Epithelial cell of esophagus (primary cell): ENCODE measurements at places on chromosomes 2 and 18.

DNA sequence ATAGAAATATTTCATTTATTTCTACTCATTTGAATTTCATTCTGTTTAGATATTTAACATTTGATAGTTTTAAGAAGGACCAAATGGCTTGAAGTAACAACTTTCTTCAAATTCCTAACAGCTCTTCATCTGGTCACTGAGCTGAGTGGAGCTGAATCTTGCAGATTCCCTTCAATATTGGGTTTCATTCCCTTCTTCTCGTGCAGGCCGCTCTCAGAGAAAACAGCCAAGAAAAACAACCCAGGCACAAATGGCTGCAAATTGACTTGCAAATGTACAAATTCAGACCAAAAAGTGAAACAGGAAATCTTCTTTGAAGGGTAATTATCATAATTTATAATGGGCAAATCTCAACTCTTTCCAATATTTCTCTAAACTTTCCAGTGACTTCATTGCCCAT is 30.3 kb upstream of the GCG start:
- DNase-seq, result no peak

DNA sequence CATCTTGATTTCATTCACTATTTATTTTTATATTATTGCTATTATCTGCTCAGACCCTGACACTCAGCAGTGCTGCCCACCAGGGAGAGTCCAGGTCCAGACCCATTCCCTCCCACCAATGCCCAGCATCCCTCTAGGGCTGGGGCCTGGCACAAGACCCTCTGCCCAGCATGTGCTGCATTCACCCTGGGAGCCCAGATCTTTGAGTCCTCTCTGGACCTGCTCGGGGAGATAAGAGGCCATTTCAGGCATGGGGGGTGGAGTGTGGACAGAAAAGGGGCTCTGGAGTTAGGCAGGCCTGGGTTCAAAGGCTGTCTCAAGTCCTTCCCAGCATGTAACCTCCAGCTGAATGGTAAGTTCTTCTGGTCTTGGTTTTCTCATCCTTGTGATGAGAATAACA is 209.6 kb downstream of the CYP26B1 start:
- DNase-seq, result no peak

- peak; percentile 56 for DNase-seq
Measured at GRCh38 chr2:27212626-27213471, 781 bp upstream of the SLC5A6 start.

- no peak for DNase-seq
Measured at GRCh38 chr2:10993001-10993481, 81.3 kb downstream of the KCNF1 start.

DNA sequence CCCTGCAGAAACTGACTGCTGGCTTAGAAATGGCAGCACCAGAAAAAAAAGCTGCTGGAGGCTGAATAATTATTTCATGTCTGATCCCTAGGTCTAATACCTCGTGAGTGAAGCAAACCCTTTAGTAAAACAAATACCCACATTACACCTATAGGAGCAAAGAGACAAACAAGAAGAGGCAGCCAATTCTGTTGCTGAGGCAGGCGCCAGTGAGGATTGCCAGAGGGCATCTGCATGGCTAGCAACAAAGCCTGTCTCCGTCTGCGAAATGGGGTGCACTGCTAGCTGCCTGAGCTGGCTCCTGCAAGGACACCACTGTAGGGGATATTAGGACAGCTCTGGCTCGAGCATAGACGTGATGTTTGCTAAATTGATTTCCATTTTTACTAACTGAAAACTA is 509.7 kb downstream of the TDRD15 start:
- DNase-seq, result no peak

GRCh38 chr2:109523536-109524361 is 90.0 kb downstream of the SEPTIN10 start:
- no peak for DNase-seq

- DNase-seq, result no peak
Measured at GRCh38 chr2:78439122-78439521, 586.4 kb upstream of the REG3G start.

GRCh38 chr2:38692636-38693318 is 26.9 kb downstream of the GALM start:
- peak; percentile 63 for DNase-seq

GRCh38 chr2:45083175-45083574 is 73.9 kb upstream of the SIX2 start:
- no peak for DNase-seq

GRCh38 chr2:233434666-233435330 is 80.5 kb downstream of the DGKD start:
- no peak for DNase-seq

GRCh38 chr2:129748250-129748649 is 231.2 kb upstream of the RAB6C start:
- no peak for DNase-seq

- no peak for DNase-seq
Measured at GRCh38 chr18:31105733-31106132, 3.5 kb upstream of the DSC2 start.

- no peak for DNase-seq
Measured at GRCh38 chr2:135212757-135213156, 160.7 kb downstream of the RAB3GAP1 start.

DNA sequence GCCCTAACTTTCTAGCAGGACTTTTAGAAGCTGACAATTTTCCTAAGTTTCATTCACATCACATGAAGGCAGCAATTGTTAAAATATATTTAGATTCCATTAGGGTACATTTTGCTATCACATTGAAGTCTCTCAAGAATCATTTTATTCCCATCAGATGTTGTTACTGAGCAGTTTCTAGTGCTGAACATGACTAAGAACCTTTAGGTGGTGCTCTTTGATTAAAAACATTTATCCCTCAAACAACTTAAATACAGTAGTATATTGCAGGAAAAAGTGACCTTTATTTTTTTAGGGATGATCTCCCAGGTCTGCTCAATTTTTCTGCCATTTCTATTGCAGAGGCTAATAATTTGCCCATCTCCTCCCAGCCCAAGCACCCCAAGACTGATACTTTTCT is 22.9 kb upstream of the NARS1 start:
- DNase-seq, result no peak

GRCh38 chr2:105517814-105518705 is 119.2 kb upstream of the FHL2 start:
- no peak for DNase-seq

DNA sequence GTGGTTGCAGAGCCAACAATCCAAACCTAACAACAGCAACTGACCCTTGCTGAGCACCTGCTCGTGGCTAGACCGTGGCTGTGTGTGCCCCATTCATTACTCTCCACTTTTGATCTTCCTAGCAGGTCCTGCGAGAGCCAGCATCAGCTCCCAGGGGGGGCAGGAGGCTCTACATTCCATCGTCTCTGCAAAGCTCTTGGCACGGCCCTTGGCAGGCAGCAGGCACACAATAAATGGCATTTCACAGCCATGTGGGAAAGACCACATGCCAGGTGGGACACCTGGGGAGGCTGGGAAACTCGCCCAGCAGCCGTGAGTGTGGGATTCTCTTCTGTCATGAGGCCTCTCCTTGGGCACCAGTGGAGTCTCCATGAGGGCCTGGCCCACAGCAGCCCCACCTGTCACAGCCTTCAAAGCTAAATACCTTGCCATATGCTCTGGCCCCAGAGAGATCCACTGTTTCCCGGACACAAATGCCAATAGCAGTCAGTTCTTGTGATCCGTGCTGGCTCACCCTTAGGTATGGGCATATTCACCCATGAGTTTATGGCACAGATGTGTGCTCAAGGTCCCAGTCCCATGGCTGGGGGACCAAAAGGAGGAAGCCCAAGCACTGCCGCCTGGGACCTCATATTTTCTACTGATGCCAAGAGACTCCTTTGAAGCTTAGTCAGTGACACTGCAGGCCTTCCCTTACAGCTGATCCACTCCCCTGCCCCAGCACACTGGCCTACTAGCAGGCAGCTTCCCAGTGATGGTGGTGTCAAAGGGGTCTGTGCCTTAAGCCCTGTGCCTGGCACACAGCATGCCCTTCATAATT is 6.8 kb upstream of the TEX51 start:
- DNase-seq, result no peak

GRCh38 chr18:32026491-32027086 is 8.0 kb downstream of the RNF125 start:
- DNase-seq, result no peak

GRCh38 chr2:145095641-145096435 is 575.9 kb upstream of the ZEB2 start:
- peak; percentile 22 for DNase-seq

DNA sequence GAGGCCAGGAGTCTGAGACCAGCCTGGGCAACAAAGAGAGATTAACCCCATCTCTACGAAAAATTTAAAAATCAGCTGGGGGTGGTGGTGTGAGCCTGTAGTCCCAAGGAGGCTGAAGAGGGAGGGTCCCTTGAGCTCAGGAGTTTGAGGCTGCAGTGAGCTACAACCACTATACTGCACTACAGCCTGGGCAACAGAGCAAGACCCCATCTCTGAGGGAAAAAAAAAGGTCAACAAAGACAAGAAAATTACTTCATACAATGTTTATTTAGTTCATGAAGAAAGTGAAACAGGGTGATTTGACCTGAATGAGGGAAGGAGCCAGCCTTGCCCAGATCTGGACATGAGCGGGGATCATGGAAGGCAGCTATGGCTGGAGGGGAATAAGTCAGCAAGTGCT is 59.1 kb downstream of the TMEM163 start:
- DNase-seq, result no peak

DNA sequence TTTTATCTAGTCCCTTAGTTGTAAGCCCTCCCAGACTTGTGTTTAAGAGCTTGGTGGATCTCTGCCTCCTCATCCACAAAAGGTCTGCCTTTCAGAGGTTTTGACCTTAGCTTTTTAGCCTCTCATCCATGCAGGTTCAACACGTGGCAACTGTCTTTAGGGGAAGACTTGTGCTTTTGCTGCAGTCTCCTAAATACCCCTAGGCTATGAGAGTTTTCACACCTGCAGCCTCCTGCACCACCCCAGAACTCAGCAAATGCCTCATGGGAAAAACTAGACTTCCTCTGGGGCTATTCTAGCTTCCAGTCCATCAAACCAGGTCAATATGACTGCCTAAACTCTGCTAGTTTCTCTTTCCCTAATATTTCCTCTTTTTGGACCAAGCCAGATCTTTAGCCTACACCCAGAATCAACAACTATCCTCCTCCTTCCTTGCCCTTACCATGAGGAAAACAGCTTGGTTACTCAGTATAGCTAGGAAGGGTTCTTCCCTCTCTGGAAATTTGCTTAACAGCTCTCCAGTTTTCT is 132.3 kb upstream of the RIOK3 start:
- DNase-seq, result no peak

GRCh38 chr2:213237251-213237650 is 47.0 kb upstream of the SPAG16 start:
- no peak for DNase-seq

DNA sequence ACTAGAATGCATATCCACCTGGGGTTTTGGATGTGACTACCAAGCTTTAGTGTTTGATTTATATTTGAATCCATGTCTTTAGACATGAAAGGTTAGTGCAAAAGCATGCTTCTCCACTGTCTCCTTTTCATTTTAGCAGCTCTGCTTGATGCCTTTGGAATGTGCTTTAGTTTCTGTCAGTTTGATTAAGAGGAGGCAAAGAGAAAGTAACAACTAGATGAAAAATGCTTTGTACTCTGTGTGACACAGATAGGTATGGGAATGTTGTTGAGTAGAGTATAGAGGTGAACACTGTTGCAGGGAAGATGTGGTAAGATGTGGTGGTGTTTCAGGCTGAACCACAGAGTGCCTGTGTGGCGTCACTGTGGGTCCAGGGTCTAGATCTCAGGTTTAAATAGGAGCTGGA is 19.8 kb downstream of the PIK3C3 start:
- DNase-seq, result no peak

DNA sequence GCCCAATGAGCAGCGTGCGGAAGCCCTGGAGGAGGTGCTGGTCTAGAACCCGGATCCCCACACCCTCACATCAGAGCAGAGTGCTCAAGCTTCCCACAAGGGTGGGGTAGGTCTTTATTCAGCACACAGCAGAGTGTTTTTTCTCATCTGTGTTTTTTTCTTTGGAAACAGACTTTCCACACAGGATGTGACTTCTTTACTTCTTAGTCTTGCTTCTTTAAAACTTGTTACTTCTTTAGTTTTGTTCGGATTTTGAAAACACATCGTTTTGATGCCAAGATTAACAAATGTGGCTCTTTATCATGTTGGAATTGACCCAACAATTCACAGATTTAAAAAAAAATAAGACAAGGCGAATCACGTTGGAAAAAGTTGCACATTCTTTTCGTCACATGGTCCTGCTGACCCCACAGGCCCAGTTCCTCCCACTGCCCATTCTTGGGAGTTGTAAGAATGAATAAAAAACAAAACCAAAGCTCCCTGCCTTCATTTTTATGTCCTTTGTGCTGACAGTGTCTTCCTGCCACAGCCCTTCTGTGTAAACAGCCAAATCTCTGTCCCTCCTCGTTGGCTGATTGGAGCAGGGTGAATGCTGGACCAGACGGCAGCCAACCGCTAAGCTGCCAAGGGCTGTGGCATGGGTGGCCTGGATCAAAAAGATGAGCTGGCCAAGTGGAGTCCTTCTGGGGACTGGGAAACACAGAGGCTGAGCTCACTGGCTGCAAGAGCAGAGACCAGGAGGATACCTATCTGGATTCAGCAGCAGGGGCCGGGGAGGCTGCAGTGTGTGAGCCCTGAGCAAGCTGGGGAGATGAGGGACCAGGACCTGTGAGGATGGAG is 81.6 kb downstream of the TWIST2 start:
- no peak for DNase-seq

- DNase-seq, result peak; percentile 2
Measured at GRCh38 chr18:52452427-52452826, 112.4 kb downstream of the DCC start.

- DNase-seq, result no peak
Measured at GRCh38 chr2:111127351-111127750, 6.6 kb downstream of the BCL2L11 start.

- DNase-seq, result no peak
Measured at GRCh38 chr2:173797586-173798263, 167.4 kb downstream of the SP3 start.
